ENCODE measurements at places on chromosomes 6 and 20.
A peak's percentile ranks its signal among the peaks of the same experiment; 100 is the strongest.

- no peak for DNase-seq
These were observed 1574.9 kb downstream of the HACE1 start for GRCh38 chr6:103284835-103285234.

GRCh38 chr6:252775-253535, 39.3 kb upstream of the DUSP22 start:
- DNase-seq, result no peak

GRCh38 chr6:14436592-14437132, 319.1 kb downstream of the CD83 start:
- no peak for DNase-seq

DNA sequence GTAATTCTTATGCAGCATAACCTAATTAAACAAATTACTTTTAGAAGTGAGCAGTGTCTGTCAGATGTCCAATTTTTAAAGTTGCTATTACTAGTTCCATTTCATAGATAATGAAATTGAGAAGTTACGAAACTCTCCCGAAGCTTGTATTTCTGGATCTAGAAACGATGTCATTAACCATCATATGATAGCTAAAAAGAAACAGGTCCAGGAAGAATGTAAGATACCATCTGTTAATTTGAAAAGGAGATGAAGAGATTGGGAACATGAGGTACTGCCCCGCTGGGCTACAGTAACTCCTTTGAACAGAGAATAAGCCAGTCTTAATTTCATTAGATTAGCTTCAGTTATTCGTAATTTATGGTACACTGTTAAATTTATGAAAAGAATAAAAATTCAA, 47.5 kb upstream of the TMX4 start:
- DNase-seq, result no peak

GRCh38 chr6:40353197-40353966, 233.8 kb downstream of the LRFN2 start:
- no peak for DNase-seq

GRCh38 chr6:51098791-51099190, 280.1 kb downstream of the TFAP2B start:
- no peak for DNase-seq

DNA sequence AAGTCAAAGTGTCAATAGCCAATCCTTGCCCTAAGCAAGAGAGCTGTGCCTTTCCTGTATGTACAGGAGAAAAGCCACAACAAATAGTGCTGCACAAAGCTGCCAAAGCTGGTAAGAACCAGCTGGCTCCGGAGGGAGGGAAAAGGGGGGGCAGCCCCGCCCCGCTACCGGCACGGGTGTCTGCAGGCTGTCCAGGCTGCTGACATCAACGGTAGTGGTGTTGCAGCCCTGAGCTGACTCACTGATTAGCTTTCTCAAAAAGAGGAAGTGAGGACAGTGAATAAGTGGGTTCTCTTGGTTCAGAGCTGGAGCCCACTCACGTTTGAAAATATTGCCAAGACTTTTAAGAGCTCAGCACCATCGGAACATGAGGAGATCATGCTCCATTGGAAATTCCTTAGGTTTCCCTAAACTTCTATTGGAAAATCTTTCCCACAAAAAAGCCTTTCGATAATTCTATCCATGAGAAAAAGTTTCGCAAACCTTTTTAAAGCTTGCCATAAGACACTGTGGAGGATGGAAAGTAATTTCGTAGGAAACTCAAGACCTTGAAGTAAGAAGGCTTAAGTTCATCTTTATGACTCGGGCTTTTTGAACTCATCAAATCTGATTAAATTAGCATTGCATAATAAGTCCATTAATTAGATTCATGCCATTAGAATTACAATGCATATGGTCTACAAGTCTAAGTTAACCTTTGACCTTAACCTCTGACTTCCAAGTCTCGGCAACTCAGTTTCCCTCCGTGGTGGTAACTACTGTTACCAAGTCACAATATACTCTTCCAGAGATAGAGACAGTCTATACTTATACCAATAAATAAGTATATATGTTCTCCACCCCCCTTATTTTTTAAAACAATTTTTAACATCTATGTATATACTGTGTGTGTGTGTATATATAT, 67.0 kb downstream of the TNFRSF21 start:
- peak; percentile 57 for DNase-seq

GRCh38 chr6:10542213-10542612, 21.1 kb downstream of the GCNT2 start:
- DNase-seq, result no peak

DNA sequence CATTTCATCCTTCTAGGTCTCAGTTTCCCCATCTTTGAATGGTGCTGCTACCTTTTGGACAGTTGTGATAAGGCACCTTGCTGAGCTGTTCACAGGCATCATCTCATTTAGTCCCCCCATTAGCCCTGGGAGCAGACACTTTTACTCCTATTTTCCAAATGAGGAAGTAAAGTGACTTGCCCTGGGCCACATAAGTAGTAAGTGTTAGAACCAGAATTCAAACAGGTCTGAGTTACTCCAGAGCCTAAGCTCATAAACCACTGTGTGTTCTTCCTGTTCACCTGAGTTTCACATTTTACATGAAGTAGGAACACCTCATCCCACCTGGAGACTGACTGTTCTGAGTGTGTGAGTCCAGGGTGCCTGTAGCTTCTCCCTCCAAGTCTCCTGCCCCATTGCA, 43.5 kb upstream of the EPB41L1 start:
- no peak for DNase-seq

GRCh38 chr20:61958773-61959700, 106.6 kb downstream of the TAF4 start:
- no peak for DNase-seq

GRCh38 chr6:71248306-71248765, 40.3 kb upstream of the OGFRL1 start:
- DNase-seq, result no peak

GRCh38 chr6:84037425-84038089, 4.0 kb downstream of the MRAP2 start:
- DNase-seq, result no peak

DNA sequence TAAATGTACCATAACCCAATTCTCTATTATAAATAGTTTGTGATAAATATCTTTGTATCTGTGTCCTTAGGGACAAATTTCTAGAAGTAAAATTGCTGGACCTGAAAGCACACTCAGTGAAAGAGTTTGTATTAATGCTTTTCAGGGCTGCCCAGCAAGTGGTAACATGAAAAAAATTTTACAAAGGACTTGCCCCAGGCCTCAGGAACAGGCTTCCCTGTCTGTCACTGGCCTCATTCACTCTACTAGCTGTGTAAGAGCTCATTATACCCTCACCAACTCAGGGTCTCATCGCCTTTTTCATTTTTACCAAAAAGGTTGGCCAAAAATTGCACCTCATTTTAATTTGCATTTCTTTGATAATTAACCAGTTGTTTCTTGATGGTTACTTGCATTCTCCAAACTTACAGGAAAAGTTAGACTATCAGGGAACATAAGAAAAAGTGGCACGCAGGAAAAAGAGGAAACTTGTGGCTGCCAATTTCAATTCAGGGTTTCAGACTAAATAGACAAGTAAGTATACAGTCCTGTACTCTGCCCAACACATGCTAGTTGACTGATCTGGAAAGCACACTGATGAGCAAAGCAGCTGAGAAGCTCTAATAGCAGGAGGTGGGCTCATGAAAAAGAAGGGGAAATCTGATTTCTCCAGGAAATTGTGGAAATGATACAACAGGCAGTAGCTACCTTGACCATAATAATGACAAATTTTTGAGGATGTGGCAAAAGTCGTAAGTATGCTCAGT, 161.5 kb downstream of the KIF6 start:
- no peak for DNase-seq

DNA sequence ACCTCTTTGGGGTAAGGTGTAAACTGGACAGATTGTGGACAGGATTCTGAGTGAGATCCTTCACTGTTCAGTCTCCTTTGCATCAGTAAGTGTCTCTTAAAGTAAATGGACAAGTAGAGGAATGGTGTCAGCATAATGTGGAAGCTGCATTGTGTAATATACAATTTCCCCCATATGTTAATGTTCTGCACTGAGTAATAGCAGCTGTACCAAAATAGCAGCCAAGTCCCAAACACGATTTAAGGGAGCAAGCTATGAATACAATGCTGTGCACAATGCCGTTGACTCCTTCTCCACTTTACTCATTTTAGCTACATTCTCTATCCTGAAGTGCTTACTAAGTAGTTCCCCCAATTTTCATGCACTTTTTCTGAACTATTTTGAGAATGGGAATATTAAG, 21.1 kb upstream of the TRIM26 start:
- DNase-seq, result no peak

DNA sequence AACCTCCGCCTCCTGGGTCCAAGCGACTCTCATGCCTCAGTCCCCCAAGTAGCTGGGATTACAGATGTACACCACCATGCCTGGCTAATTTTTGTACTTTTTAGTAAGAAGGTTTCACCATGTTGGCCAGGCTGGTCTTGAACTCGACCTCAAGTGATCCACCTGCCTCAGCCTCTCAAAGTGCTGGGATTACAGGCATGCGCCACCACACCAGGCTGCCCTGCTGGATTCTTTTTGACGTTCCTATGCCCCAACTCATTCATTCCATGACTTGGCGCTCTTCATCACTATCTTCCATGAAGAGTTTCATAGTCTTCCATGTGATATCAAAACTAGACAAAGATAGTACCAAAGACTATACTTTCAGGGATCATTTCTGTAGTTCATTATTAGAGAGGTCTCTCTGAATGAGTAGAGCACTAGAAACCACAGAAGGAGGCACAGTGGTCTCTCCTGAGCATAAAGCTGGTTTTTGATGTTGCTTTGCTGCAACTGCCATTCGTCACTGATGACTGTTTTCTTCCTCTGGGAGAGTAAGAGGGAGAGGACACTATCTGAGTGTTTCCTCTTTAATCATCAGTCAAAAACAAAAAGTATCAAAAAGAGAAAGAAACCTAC, 23.5 kb downstream of the DNAAF9 start:
- DNase-seq, result no peak

- no peak for DNase-seq
These were observed 17.0 kb upstream of the SLA2 start for GRCh38 chr20:36663031-36663430.

DNA sequence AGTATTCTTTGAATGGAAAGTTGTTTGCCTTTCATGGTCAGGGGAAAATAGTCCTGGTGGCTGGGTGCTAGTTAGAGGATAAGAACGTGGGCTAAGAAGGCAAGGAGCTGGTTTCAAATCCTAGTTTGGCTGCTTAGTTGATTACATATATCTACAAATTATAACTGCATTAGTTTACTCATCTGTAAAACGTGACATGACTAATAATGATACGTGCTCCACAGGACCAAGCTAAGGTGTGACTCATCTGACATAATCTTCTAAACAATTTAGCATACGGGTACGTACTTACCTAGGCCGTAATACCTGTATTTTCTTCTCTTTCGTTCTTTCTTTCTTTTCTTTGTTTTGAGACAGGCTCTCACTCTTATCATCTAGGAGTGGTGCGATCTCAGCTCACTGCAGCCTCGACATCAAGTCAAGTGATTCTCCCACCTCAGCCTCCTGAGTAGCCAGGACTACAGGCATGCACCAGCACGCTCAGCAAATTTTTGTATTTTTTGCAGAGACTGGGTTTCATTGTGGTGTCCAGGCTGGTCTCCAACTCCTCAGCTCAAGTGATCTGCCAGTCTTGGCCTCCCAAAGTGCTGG, 1274.2 kb upstream of the GJE1 start:
- DNase-seq, result no peak

- DNase-seq, result no peak
These were observed 184.9 kb downstream of the ARHGAP18 start for GRCh38 chr6:129525055-129525454.

GRCh38 chr6:17995414-17995813, 8.0 kb upstream of the KIF13A start:
- no peak for DNase-seq

GRCh38 chr6:127300411-127300810, 33.7 kb downstream of the RNF146 start:
- no peak for DNase-seq

- DNase-seq, result no peak
These were observed 129.1 kb upstream of the SPACA1 start for GRCh38 chr6:87918461-87918941.

GRCh38 chr6:134061440-134061839, 9.0 kb upstream of the SLC2A12 start:
- DNase-seq, result no peak

- no peak for DNase-seq
These were observed 44.7 kb downstream of the TFEB start for GRCh38 chr6:41690541-41691330.

GRCh38 chr20:13121840-13122515, 99.1 kb upstream of the ISM1 start:
- no peak for DNase-seq

GRCh38 chr6:6091608-6092002, 84.9 kb upstream of the NRN1 start:
- no peak for DNase-seq

- DNase-seq, result no peak
These were observed 1.3 kb upstream of the UTRN start for GRCh38 chr6:144283646-144284477.

DNA sequence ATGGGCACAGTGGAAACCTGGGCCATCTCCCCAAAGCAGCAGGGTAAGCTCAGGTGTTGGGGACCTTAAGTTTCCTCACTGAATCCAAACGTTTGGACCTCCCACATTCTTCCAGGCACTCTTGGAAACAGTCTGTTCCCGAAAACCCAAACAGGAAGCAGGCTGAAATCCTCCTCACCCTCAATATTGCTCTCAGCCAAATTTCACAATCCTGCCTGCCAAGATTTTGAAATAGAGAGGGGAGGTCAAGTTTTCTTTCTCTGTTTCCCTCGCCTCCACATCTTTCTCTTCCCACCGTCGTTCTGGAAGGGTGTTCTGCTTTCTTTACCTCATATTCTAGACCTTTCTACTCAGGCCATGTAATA, 392.0 kb upstream of the SASH1 start:
- DNase-seq, result no peak

GRCh38 chr6:149468179-149468578, 16.6 kb downstream of the ZC3H12D start:
- DNase-seq, result no peak

DNA sequence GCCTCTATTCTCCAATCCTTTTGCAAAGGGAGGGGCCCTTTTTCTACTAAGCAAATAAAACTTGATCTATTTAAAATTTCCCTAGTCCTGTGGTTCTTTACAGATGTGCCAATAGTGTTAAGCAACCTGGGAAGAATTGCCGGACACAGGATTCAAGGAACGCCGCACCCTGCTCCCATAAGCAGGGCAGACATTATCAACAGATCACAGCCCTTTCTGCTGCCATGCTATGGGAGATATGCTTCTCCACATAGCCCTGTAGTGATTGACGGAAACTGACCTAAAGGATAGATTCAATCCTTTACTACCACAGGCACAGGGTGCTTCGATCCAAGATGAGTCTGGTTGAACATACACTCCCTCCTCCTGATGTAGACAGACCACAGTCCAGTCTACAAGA, 118.4 kb upstream of the TRAF3IP2 start:
- no peak for DNase-seq

GRCh38 chr6:18317850-18318249, 53.5 kb upstream of the DEK start:
- DNase-seq, result no peak

- no peak for DNase-seq
These were observed 194.4 kb downstream of the KIF16B start for GRCh38 chr20:16378712-16379370.

All from activated T-helper 2 cell treated with anti-CD3 and anti-CD28 coated beads, Interferon-gamma antibody, Interleukin-2, Interleukin-4, amounts not matched to agents 10 μg/mL and 5 μg/mL and 100 μg/mL, durations not matched to agents 14 hours and 24 hours and 36 hours (primary cell).